ENCODE measurements at places on chromosomes 2 and 18. TPM values are rescaled to one million over a fixed set of nuclear protein-coding genes. Genes with fewer than 3 reads are reported as not detected.

The SKOR2 gene
- not detected for total RNA-seq

The PARD6G gene
- total RNA-seq = 1.1 TPM

The CHST10 gene
- total RNA-seq = 1.9 TPM

The LYPD6B gene
- not detected for total RNA-seq

The TRIM43 gene
- not detected for total RNA-seq

The GIGYF2 gene
- 55.5 TPM for total RNA-seq

The STPG4 gene
- not detected for total RNA-seq

The ALPP gene
- total RNA-seq = not detected

The PER2 gene
- 38.2 TPM for total RNA-seq

The LANCL1 gene
- total RNA-seq = 23.3 TPM

The IGFBP2 gene
- not detected for total RNA-seq

Measured in CD4-positive, alpha-beta T cell (primary cell).